Caco-2 (cell line): ENCODE measurements at places on chromosomes 2 and 18.

- no peak for DNase-seq
Observed at GRCh38 chr2:144156736-144157640, 362.9 kb downstream of the ZEB2 start.

GRCh38 chr2:7956126-7956689 lies 725.6 kb upstream of the ID2 start:
- no peak for DNase-seq

- no peak for DNase-seq
Observed at GRCh38 chr2:25401307-25402026, 59.7 kb upstream of the DNMT3A start.

- DNase-seq, result no peak
Observed at GRCh38 chr2:63444565-63445288, 143.6 kb downstream of the WDPCP start.

GRCh38 chr18:28113271-28114029 lies 63.5 kb downstream of the CDH2 start:
- no peak for DNase-seq

GRCh38 chr2:72254831-72255451 lies 107.3 kb upstream of the CYP26B1 start:
- no peak for DNase-seq

GRCh38 chr2:40165509-40165844 lies 286.4 kb downstream of the SLC8A1 start:
- DNase-seq, result no peak

DNA sequence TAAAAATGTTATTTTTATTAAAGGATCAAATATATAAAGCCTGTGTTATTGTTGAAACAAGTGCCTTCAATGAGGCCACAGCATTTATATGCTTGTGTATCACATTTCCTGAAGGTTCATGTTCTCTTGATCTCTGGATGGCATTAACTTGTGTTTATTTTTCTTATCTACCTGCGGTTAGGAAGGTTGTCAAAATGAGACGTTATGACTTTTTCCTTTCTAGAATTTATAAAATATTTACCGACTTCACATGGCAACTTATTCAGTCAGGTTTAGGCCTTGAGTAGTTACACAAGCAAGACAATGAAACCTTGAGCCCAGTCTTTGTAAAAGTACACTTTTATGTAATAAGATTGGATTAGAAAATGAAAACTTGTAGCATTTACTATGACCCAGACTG lies 196.4 kb upstream of the ACVR2A start:
- DNase-seq, result no peak
